ENCODE measurements at places on chromosomes 3 and 15. TPM values are rescaled to one million over a fixed set of nuclear protein-coding genes. Genes with fewer than 3 reads are reported as not detected.

GRCh38 chr15:70353606-70354345 is 256.1 kb upstream of the TLE3 start:
- no peaks in the 10 kb centered on the region for H3K27me3 ChIP-seq
- H3K4me1 ChIP-seq, result no peaks in the 10 kb centered on the region
- H3K4me3 ChIP-seq, result no peak overlapping the region

DNA sequence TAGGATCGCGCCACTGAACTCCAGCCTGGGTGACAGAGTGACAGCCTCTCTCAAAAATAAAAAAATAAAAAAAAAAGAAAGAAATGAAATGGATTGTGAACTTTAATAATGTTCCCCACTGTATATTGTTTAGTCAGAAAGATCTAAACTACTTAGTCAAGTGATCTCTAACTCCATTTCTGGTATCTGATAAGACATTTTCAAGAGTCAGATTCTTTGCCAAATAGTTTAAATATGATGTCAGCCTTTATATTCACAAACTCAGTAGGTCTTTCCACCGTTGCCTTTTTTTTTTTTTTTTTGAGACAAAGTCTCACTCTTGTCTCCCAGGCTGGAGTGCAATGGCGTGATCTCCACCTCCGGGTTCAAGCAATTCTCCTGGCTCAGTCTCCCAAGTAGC is 29.0 kb upstream of the OSBPL11 start:
- H3K4me3 ChIP-seq, result no peak overlapping the region
- H3K4me1 ChIP-seq, result peaks cover 13% of the 10 kb centered on the region
- no peak overlapping the region for H3K27ac ChIP-seq
- DNase-seq, result no peak
- no peaks in the 10 kb centered on the region for H3K27me3 ChIP-seq

- H3K4me3 ChIP-seq, result no peak overlapping the region
- no peak overlapping the region for H3K27ac ChIP-seq
- DNase-seq, result no peak
- no peaks in the 10 kb centered on the region for H3K4me1 ChIP-seq
- H3K36me3 ChIP-seq, result no peaks in the 10 kb centered on the region
These were observed 204.9 kb upstream of the MDFIC2 start for GRCh38 chr3:70517124-70517890.

DNA sequence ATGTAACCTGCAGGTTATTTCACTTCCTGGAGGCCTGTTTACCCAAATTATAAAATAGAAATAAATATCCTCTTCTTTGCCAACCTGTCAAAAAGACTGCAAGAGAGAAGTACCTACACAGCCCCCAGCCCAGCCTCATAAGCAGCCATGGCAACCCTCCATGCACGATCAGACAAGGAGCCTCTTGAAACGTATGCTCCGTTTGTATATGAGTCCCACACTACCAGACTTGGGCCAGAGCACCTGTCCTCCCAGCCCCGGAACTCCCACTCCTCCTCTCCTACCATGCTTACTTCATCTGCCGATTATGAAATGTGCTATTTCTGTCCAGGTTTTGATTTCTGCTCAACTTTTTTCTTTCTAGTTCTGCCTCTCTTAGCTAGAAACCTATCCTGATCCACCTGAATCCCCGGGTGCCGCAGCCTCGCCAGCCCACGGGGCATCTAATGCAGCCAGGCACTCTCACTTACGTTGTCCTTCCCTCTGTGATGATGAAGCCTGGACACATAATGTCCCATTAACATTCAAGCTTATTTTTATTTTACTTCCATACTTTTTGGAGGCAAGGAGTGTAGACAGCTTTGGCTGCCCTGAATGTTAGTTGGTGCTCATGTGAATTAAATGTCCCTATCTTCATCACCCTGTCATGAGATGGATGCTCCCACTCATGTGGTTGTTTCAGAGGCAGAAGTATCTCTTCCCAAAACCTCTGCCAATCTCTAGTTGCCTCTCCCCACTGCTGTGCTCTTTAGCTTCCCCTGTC is 73.8 kb downstream of the MB21D2 start:
- H3K36me3 ChIP-seq, result no peaks in the 10 kb centered on the region
- H3K4me1 ChIP-seq, result peaks cover 19% of the 10 kb centered on the region
- H3K27ac ChIP-seq, result no peak overlapping the region
- no peak for DNase-seq
- H3K4me3 ChIP-seq, result no peak overlapping the region
- no peaks in the 10 kb centered on the region for H3K27me3 ChIP-seq

DNA sequence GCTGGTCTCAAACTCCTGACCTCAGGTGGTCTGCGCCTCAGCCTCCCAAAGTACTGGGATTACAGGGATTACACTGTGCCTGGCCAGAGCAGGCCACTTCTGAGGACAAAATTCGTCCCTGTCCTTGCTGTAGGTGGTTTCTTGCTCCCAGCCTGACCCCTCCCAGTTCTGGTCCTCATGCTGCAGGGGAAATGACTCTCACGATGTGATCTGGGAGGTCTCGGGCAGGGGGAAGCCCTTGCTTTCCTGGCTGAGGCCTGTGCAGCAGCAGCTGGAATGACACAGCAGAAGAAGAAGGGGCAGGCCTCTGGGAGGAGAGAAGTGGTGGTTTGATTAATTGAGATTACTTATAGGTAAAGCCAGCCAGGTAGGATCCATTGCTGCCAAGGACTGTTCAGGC is 39.3 kb downstream of the MEGF11 start:
- no peaks in the 10 kb centered on the region for H3K27me3 ChIP-seq
- no peak overlapping the region for H3K4me3 ChIP-seq
- no peak for DNase-seq
- H3K27ac ChIP-seq, result no peak overlapping the region
- H3K4me1 ChIP-seq, result no peaks in the 10 kb centered on the region

GRCh38 chr15:25655207-25655948 is 207.7 kb downstream of the ATP10A start:
- no peak for DNase-seq
- H3K27ac ChIP-seq, result no peak overlapping the region
- H3K36me3 ChIP-seq, result no peaks in the 10 kb centered on the region

DNA sequence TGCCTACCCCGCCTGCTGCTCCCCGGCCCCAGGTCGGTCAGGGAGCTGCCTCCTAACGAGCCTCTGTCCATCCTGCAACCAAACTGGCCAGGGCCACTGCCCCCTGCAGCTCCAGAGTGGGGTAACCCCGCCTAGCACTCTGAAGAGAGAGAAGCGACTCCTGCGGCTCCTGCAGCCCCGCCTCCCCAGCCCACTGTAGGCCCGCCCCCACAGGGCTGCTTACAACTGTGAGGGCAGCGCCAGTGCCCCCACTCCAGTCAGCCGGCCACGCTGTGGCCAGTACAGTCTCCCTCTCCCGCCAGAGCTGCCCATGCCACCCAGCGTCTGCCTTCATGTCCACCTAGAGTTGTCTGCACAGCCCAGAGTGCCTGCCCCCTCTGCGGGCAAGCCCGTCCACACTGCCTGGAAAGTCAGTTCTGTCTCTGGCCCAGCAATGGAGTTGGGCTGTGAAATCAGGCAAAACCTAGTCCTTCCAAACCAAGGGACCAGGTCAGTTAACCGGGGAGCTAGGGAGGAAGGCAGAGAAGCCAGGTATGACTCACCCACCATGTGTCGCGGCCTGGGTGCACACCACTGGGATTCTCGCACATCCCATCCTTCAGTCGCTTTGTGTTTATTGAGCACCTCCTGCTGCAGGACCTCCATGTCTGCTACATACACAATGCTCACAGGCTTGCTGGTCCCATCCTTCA is 2.4 kb downstream of the UCN2 start:
- peak overlapping the region; percentile 81 for H3K27ac ChIP-seq
- H3K27me3 ChIP-seq, result no peaks in the 10 kb centered on the region
- no peaks in the 10 kb centered on the region for H3K36me3 ChIP-seq
- DNase-seq, result peak; percentile 64

DNA sequence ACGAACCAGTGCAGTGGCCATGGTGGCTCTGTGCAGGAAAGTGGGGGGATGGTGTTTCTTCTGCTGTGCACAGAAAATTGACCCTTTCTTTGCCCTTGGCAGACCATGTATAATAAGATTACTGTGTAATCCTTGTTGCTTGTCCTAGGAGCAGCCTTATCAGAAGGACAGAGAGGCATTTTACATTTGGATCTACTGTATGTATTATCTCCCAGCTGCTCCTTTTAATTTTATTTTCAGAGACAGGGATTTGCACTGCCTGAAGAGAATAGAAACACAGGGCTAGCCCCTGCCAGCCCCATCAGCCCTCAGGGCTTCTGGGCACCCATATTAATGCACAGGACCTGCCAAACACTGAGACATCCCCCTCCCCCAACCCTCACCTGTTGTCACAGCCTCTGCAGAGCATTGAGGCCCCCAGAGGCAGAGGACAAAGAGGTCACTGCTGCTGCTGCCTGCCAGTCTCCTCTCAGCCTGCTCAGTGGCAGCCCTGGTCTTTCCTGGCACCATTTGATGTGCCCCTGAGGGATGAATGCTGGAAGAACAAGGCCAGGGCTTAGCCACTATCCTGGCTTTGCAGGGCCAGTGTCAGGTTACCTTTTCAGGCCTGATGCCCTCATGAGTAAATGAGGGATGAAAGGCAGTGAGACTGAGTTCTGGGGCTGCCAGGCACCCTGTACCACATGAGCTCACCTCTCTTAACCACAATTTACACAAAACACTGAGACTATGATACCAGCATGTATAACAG is 533.4 kb downstream of the NTRK3 start:
- no peaks in the 10 kb centered on the region for H3K36me3 ChIP-seq
- no peak overlapping the region for H3K4me3 ChIP-seq
- no peaks in the 10 kb centered on the region for H3K27me3 ChIP-seq
- H3K4me1 ChIP-seq, result no peaks in the 10 kb centered on the region
- no peak for DNase-seq
- H3K27ac ChIP-seq, result no peak overlapping the region

DNA sequence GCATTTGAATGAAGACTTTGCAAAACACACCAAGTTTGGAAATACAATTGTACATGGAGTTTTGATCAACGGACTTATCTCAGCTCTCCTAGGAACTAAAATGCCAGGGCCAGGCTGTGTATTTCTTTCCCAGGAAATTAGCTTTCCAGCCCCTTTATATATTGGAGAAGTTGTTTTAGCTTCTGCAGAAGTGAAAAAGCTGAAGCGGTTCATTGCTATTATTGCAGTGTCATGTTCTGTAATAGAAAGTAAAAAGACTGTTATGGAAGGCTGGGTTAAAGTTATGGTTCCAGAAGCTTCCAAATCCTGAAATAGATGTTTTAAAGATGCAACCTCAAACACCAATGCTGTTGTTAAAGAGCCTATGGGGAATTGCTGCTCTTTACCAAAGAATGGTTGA is 11.5 kb downstream of the HTD2 start:
- no peak for DNase-seq
- peaks cover 66% of the 10 kb centered on the region for H3K36me3 ChIP-seq
- no peak overlapping the region for H3K4me3 ChIP-seq
- H3K27ac ChIP-seq, result no peak overlapping the region
- no peaks in the 10 kb centered on the region for H3K27me3 ChIP-seq

LRRC31 gene
- total RNA-seq, result not detected

TM4SF1 gene
- 211 TPM for total RNA-seq

GRCh38 chr3:27559835-27560234 is 75.7 kb upstream of the SLC4A7 start:
- H3K4me3 ChIP-seq, result no peak overlapping the region
- peak; percentile 75 for DNase-seq
- H3K27ac ChIP-seq, result no peak overlapping the region
- no peaks in the 10 kb centered on the region for H3K36me3 ChIP-seq
- H3K27me3 ChIP-seq, result no peaks in the 10 kb centered on the region

DNA sequence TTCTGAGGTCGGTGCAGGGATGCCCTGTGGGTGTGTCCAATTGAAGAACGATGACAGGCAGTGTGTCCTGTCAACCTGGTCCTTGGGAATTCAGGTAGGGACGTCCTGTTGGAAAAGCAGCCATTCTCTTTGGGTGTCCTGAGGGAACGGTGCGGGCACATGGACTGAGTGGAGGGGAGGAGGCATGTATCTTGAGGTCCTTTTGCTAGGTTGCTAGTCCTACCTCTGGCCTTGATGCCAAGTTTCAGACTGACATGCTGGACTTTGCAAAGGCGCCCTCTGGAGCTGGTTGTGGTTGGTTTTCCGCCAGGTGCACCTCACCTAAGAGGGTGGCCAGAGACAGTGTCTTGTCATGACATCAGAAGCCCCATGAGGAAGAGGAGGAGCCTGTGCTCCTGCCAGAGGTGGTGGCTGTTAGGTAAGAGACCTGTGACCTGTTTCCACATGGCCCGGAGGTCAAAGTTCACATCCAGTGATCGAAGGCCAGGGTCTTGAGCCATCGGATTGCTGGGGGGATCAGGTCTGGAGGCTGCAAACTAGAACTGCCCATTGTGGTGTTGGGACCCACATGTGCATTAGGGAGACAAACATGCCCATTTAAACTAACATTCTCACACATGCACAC is 106.3 kb downstream of the SNRPN start:
- peaks cover 100% of the 10 kb centered on the region for H3K36me3 ChIP-seq
- no peak for DNase-seq
- H3K27me3 ChIP-seq, result no peaks in the 10 kb centered on the region
- no peaks in the 10 kb centered on the region for H3K4me1 ChIP-seq

All from right atrium auricular region (tissue), 2 donors.